ENCODE measurements at places on chromosomes 11 and 22.

DNA sequence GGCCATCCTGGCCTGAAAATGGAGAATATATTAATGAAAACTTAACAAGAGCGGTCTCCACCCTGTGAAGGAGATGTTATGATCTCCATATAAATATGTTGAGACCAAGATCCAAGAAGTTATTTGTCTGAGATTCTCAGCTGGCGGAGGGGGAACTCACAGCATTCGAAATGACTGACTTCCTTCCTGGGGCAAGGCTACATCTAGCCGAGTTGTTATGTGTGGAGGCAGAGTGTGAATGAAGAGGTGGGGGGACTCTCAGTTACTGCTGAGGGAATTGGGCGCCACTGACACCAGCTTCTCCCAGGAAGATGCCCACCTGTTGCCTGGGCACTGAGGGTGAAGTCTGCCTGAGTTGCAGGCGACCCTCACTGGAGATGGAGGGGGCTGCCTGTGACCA lies 5.9 kb downstream of the HTR3A start:
- DNase-seq = no peak

DNA sequence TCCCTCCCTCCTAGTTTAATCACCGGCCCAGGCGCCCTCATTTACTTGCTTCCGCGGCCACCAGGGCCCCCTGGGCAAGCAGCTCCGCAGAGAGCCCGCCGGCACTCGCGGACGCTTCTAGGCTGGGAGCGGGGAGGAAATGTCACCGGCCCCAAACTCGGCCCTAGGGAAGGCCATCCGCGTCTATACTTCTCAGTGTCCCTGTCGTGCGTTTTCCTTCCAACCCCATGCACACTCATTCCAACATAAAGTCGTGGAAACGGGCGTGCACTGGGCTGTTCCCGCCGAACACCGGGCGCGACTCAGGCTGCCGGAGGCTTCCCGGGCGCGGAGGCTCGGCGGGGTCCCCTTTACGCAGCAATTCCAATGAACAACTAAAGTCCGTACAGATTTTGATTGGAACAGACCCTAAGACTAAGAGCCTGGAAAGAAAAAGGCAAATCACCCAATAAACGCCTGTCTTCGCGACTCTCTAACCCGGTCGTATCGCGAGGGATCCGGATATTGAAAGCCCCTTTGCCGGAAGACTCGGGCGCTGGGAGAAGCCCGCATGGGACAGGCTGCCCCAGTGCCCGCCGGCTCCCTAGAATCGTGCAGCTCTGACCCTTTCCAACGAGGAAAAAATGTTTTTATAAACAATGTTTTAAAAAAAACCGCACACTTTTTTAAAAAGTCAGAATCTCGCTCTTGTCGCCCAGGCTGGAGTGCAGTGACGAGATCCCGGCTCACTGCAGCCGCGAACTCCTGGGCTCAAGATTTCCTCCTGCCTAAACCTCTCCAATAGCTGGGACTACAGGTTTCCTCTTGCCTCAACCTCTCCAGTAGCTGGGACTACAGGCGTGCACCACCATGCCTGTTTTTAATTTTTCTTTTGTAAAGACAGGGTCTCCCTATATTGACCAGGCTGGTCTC lies 1.3 kb upstream of the BARX2 start:
- no peak for DNase-seq

GRCh38 chr11:124198897-124199296 lies 15.8 kb downstream of the OR10D3 start:
- DNase-seq = no peak

DNA sequence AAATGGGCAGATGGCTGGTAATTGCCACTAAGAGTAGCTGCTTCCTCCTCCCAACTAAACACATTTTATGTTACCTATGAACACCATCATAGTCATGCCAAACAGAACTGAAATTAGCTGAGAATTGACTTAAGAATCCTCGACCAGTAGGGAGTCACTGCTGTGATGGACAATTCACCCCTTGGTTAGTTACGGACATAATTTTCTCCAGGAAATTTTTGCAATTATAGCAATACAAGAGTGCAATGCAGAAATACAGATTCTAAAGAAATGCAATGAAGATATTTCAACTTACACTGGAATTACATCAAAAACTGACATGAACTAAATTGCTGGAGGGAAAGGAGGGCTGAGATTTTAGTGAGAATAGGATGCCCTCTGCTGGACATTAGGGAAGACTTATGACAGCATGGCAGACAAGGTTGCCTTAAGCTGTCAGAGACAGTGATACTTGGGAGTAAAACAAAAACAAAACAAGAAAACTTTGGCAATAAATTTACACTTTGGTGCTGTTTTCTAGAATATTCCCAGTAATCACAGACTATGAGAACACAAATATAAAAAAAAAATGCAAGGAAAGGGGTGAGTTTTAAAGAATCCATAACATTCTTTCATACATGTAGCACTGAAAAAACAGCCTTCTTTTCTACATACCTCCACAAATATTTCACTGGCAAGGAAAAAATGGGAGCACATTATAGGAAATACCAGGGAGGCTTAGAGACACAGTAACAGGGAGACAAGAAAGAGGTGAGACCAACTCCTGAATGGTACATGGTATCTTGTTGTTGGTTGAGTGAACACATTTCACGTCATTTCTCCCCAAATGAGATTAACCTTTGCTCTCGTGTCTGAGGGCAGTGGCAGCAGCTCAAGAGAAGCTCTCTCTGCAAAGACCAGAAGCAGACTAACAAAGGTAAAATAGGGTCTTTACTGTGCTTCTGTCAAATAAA lies 11.2 kb upstream of the PPP2R1B start:
- DNase-seq = peak; percentile 87

DNA sequence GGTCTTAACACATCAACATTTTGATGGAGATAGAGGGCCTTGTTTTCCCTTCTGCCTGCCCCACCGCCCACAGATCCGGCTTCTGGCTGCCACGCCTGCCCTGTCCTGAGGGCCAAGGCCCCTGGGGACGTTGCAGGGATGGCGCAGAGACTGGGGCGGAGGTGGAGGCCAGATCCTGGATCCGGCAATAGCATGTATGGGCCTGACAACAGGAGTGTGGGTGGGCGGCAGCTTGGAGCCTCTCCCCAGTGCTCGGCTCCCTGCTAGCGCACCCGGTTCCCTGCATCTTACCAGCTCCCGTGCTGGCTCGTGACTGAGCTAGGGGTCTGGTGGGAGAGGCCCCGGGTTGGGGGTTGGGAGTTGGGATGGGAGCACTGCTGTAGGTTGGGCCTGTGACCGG lies 95.6 kb downstream of the ZBTB16 start:
- no peak for DNase-seq

GRCh38 chr11:62694455-62695167 lies 5.3 kb upstream of the LRRN4CL start:
- DNase-seq = no peak

GRCh38 chr11:97351939-97352338 lies 962.1 kb downstream of the JRKL start:
- DNase-seq = no peak

Measured in HTR-8/SVneo (cell line).